ENCODE measurements at places on chromosomes 1 and 21.

- DNase-seq = no peak
Observed at GRCh38 chr1:198328458-198329032, 171.7 kb downstream of the NEK7 start.

GRCh38 chr1:186244825-186245224, 130.2 kb downstream of the TPR start:
- DNase-seq = no peak

DNA sequence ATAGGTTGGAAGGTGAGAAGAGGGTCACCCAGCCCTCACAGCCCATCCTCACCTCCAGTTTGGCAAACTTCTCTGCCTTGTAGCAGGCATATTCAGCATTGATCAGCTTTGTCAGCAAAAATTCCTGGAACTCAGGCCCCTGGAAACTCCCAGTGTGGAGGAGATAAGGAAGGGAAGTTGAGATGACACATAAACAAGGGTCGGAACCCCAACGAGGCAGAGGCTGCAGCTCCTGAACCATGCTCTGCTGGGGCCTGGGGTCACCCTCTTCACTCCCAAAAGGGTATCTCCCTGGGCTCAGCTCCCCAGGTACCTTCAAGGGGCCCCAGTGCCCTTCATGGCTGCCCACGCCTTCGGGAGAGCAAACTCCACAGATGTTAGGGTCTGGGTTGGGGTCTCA, 60.4 kb downstream of the RAP1GAP start:
- no peak for DNase-seq

- DNase-seq = no peak
Observed at GRCh38 chr1:88228114-88228513, 456.0 kb upstream of the PKN2 start.

DNA sequence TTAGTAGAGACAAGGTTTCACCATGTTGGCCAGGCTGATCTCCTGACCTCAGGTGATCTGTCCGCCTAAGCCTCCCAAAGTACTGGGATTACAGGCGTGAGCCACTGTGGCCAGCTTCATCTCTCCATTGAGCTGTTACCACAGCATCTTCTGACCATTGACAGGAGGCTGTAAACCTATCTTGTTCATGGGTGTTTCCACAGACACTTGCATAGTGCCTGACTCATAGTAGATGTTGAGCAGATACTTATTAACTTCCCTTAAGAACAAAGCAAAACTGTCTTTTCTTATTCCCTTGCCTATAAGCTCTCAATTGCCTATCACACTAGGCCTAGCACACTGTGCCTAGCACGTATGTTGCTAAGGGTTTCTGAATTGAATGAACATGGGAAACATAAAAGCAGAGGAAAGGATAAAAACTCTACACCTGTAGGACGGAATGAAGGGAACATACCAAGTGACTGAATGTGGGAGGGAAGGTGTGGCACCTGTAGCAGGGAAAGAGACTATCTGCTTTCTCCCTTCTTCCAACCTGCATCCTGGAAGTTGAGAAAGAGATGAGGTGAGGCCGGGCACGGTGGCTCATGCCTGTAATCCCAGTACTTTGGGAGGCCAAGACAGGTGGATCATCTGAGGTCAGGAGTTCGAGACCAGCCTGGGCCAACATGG, 1.2 kb upstream of the C1orf54 start:
- no peak for DNase-seq

DNA sequence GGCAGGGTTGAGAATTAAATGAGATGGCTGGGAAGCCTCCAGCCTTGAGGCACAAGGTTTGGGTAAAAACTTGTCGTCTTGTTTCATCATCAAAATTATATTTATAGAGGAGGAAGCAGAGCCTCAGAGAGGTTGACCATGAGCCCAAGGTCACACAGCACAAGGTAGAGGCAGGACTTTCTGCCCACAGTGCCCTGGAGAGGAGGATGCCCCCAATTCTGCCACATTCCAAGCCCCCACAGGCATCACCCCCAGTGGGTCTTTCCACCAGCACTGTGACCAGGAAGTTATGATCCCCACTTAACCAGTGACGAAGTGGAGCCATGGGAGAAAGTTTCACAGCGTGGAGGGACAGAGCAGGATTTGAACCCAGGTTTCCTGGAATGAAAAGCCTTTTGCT, 400.0 kb downstream of the MATN1 start:
- DNase-seq = no peak

- peak; percentile 68 for DNase-seq
Observed at GRCh38 chr1:220137019-220137786, 43.3 kb downstream of the IARS2 start.

GRCh38 chr1:51453010-51453409, 66.1 kb downstream of the EPS15 start:
- no peak for DNase-seq

DNA sequence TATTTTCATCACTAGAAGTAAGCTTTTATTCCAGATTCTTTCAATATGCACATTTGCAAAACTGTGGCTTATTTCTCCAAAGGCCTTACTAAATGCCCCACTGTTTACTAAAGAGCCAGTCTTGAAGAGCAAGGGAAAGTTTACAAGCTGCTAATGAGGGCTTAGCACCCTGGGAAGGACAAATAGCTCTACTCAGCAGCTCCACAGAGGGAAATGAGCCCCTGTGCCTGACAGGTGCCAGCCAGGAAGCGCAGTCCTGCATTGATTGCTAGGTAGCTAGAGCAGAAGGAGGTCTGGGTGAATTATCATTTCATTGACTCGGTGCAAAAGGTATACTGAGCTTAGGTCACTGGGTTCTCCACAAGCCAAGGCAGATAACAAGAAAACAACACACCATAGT, 307.0 kb downstream of the SETD4 start:
- peak; percentile 6 for DNase-seq

GRCh38 chr1:1144122-1144842, 28.4 kb upstream of the C1orf159 start:
- peak; percentile 57 for DNase-seq

DNA sequence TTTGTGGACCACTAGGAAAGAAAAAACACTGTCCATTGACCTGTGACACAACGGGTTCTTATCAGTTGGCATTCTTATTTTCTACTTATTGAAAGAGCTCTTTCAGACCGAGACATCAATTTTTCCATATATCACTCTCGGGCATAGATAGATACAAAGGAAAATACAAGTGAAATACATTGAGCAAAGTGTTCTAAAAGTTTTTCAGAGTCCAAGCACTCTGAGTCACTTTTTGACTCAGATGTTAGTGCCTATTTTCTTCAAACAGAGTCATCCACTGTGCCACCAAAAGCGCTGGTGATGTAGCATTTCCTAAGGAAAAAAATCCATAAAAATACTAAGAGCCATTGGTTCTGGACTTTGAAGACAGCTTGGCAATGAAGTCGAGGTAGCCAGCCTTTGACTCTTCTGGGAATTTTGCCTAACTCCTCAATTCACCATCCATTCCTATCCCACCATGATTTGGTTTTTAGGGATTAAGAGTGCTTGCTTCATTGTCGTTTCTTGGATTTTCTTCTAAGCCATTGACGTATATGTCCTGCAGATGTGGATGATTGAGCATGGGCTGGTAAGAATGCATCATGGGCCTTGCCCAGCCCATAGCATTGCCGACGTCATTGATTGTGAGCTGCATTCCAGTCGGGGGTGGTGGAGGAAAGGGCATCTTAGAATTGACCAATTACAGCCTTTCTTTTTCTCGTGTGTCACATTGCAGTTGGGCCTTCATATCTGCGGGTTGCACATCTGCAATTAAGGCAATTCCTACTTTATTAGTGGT, 10.6 kb downstream of the GALNT2 start:
- DNase-seq = no peak

Measured in NCI-H2081 (cell line).